ENCODE measurements at places on chromosomes 12 and 14. TPM values are rescaled to one million over a fixed set of nuclear protein-coding genes. Genes with fewer than 3 reads are reported as not detected.

The ZNF385A gene
- polyA plus RNA-seq: 49.9 TPM

The CLEC2D gene
- polyA plus RNA-seq: 1.8 TPM

The SYT1 gene
- polyA plus RNA-seq: 0.09 TPM

The LHX5 gene
- not detected for polyA plus RNA-seq

The VCPKMT gene
- 7.1 TPM for polyA plus RNA-seq

The RFX4 gene
- polyA plus RNA-seq: not detected

The IL31 gene
- polyA plus RNA-seq: not detected

The PTCSC3 gene
- polyA plus RNA-seq: not detected

The RPL10L gene
- not detected for polyA plus RNA-seq

The TMEM52B gene
- 0.04 TPM for polyA plus RNA-seq

All from esophagus (tissue), 2 donors.